ENCODE measurements at places on chromosomes 5 and 9.
A peak's percentile ranks its signal among the peaks of the same experiment; 100 is the strongest.

- no peak for DNase-seq
Measured at GRCh38 chr5:87113861-87114260, 153.8 kb upstream of the RASA1 start.

GRCh38 chr9:130990978-130991777 is 17.8 kb upstream of the LAMC3 start:
- no peak for DNase-seq

DNA sequence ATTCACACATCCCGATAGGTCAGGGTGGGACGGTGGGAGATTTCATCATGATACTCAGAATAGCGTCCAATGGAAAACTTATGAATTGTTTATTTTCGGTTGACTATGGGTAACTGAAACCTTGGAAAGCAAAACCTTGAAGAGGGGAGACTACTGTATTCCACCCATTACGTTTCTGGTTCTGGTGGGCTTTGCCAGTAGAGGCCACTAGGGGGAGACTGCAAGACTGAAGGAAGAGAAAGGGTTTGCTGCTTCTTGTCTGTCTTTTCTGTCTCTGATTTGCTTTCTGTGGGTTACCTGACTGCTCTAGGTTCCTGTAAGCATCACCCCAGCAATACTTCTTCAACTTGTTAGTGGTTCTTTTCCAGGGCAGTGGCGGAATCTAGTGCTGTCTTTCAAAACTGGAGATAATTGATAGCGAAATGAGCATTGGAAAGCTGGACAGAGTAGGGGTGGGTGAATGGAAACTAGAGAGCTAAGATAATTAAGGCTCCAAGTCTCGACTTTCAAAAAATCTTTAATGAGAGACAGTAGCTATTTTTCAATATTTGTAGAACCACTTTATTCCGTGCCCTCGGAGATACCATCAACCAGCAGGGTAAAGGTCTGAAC is 27.0 kb downstream of the GRIN3A start:
- DNase-seq: no peak

GRCh38 chr5:93653716-93654115 is 70.7 kb downstream of the NR2F1 start:
- DNase-seq: no peak

DNA sequence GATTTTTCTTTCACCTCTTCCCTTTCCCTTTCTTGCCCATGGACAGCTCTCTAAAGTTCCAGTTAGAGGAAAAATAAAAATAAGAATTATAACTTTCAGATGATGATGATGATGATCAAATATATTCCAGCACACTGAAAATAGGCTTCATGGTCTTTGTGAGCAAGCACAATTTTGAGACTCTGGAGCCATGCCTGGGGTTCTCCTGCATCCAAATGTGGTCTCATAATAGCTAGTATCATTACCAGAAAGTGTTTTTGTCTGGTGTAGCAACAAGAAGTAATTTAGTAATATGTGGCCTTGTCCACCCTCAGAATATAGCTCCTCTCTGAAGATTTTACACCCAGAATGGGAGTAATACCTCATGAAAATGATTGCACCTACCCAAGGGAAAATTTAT is 150.4 kb downstream of the SNCAIP start:
- no peak for DNase-seq

DNA sequence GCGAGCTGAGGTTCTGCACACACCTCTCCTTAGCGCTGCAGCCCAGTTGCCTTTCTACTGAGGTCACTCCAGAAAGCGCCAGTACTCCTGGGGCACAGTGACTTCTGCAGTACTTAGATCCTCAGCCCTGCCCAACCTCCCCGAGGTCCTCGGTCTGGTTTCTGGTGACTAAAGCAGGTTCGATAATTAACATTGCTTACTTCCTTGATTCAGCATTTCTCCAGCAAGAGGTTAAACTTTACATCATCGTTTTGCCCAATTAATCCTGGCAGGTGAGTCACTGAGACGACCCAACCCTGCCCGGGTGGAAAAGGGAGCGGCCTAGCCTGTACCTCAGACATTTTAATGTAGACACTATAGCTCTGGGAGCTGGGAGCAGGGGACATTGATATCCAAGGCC is 77.6 kb downstream of the PLAC8L1 start:
- no peak for DNase-seq

DNA sequence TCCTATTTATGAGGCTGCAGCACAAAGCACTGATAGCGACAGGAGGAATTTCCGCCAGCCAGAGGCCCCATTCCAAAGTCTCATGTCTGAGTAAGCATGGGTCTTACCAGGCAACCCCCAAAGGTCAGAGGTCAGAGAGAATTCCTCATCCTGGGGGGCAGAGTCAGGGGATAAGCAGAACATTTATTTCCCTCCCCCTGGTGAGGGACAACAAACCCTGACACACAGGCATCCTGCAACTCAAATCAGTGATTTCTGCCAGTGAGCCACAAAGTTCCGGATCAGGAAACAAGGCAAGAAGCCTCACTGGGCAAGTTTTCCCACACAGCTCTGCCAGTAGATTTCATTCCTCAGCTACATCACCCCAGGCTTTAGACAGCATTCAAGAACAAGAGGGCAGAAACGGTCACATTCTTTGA is 37.0 kb downstream of the ADAMTS12 start:
- DNase-seq: no peak

GRCh38 chr9:133127340-133127981 is 6.4 kb upstream of the RALGDS start:
- peak; percentile 88 for DNase-seq

DNA sequence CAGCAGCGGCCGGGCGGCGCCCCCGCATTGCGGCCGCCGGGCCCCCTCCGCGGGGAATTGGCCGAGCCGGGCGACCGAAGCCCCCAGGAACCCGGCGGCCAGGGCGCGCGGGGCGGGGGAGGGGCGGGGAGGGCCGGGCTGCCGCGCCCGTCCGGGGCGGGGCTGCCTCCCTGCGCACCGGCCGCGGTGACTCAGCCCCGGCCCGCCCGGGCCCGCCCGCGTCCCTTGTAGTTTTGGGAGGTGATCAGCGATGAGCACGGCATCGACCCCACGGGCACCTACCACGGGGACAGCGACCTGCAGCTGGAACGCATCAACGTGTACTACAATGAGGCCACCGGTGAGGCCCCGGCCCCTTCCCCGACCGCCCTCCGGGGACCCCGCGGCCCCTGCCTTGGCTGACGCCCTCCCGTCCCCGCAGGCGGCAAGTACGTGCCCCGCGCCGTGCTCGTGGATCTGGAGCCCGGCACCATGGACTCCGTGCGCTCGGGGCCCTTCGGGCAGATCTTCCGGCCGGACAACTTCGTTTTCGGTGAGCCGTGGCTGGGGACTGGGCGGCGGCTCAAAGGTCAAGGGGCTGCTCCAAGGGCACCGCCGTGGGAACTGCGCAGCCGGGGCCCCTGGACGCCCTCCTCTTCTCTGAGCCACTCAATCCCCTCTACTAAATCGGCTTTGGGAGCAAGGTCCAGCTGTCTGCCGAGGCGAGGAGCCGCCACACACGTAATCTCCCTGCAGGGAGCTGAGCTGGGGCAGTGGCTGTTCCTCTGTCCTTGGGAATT is 592 bp downstream of the TUBB4B start:
- DNase-seq: peak; percentile 91
